ENCODE measurements at places on chromosomes 1 and 21.

DNA sequence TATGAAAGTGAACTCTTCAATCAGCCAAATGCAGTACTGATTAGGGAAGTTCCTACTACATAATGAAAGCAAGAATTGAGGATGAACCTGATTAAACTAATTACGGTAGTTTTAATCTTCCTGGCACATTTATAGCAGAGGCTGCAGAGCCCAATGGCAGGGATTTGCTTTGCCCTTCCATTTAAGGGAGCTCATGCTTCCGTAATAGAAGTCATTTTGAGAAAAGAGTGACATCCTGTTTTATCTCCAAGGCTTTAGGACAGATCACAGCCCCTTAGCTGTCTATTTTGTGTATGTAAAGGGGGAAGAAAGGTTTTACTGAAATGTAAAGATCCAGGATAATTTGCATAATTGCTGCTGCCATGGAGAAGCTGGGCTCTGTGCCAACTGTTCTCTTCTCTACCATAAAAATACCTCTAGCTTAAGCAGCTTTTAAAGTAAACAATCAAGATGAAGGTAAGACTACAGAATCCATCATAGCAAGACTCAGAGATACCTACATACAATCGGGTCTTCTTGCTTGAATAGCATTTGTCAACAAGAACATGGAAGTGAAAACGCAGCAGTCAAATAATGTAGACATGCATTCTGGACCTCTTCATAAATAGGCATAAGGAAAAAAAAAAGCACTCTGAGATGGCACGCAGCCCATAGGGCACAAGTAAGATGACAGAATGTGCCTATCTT, 62.5 kb downstream of the ASH1L start:
- no peak for DNase-seq

DNA sequence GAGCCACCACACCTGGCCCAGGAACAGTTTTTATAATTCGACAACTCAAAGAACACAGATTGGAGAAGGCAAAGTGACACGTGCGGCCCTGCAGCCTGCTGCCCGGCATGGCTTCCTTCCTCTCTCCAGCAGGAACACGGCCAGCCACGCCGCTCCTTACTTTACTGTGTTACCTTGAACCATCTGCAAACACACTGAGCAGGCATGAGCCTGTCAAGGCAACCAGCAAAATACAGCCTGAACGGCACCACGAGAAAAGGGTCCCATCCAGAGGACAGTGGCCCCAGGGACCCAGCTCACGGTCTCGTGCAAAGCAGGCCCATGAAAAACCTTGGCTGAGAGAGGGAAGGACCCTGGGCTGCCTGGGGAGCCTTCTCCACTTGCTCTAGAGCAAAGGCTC, 38.8 kb downstream of the NPHP4 start:
- DNase-seq = no peak

- no peak for DNase-seq
Observed at GRCh38 chr21:34351786-34352241, 12.0 kb upstream of the KCNE2 start.

GRCh38 chr1:36821386-36821785, 212.9 kb downstream of the GRIK3 start:
- DNase-seq = no peak

DNA sequence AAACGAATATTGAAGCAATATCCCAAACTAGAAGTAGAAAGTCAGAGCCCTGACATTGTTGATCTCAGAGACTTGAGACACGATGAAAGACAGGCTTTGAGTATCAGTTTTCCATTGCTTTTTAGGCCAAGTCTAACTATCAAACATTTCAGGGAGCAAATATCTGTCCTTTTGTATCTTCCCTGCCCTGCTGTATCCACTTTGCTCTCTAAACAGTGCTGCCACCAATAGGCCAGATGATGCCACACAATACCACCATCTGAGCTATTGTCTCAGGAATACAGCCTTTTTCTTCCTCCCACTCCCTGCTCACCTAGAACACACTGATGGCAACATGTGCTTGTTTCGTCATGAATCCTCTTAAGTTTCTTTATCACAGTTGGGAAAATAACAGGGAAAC, 62.6 kb upstream of the SPAG17 start:
- DNase-seq = no peak

- DNase-seq = no peak
Observed at GRCh38 chr1:146039844-146040194, 18.3 kb upstream of the HJV start.

DNA sequence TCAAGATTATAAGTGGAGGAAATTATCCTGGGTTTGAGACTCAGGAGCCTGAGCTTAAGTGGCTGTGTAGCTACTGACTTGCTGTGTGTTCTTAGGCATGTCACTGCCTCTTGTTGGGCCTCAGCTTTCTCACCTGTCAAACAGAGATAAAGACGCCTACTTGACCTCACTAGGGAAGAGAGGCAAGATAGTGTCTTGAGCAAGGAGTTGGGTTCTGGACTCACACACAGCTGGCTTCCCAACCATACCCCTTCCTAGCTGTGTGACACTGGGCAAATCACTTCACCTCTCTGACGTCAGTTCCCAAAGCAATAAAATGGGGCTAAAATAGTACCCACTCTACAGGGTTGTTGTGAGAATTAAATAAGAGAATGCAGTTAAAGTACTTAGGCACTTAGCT, 11.6 kb upstream of the EPB41 start:
- DNase-seq = no peak

DNA sequence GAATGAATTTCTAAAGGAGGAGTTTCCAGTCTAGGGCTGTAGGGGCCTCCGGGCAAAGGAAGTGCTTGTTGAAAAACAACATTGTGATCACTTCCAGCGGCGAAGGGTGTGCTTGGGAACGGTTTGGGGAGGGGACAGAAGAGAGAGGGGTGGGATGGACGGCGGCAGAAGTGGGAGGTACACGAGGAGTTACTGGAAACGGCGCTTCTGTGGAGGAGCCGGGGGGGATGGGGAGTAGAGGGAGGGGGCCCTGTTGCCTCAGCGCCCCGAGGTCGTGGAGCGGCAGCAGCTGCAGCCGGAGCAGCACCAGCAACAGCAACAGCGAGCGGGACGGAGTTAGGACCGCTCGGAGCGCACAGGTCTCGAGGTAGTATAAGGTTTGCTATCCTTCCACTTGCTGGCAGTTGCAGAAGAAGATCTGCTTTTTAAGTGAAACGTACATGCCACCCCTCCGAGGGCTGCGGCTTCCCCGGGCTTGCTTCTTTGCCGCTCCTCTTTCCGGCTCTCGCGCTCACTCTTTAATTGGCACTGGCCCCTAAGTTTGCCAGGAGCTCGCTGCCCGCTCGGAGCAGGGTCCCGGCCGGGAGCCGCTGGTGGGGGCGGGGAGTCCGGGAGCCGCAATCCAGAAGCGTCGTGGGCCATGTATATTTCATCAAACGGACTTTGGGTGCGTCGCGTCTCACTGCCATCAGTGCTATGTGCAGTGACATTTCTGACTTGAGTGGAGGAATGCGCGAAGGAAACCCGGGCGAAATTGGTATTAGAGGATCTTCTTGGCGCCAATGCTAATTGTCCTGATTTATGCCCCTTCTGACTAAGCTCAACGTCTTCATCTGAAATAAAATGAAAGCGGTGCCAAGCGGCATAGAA, 771 bp upstream of the NTNG1 start:
- no peak for DNase-seq

DNA sequence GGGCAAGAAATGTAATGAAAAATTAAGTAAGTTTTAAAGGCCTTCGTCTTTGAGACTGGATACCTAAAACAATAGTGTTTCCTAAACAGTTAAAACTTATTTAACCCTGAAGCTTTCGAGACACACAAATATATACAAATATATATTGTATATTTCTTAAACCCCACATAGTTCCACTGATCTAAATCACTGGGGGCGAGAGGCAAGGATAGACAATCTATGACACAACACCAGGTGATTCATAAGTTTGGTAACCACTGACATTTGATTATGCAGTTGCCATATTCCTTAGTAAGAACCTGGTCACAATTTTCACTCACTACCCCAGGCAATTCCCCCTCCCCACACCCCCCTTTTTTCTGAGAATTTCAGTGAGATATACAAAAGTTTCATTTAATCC, 55.3 kb upstream of the BOLA1 start:
- peak; percentile 24 for DNase-seq

DNA sequence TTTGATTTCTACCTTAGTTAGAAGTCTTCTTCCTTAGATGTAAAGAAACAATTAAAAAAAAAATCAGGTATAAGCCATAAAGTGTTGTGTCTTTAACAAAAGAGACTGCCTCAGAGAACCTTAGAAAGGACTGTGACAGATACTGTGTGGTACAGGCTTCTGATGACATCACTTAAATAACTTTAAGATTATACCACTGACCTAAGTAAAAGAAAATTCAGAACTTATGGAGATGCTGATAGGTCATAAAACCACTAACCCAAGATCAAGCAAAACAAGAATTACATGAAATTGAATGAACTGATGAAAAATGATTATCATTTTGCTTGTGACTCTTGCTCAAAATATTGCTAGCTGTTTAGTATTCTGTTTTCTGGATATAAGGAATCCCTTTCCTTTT, 220.8 kb downstream of the NRIP1 start:
- DNase-seq = no peak

GRCh38 chr1:58699011-58699762, 675 bp downstream of the MYSM1 start:
- no peak for DNase-seq

DNA sequence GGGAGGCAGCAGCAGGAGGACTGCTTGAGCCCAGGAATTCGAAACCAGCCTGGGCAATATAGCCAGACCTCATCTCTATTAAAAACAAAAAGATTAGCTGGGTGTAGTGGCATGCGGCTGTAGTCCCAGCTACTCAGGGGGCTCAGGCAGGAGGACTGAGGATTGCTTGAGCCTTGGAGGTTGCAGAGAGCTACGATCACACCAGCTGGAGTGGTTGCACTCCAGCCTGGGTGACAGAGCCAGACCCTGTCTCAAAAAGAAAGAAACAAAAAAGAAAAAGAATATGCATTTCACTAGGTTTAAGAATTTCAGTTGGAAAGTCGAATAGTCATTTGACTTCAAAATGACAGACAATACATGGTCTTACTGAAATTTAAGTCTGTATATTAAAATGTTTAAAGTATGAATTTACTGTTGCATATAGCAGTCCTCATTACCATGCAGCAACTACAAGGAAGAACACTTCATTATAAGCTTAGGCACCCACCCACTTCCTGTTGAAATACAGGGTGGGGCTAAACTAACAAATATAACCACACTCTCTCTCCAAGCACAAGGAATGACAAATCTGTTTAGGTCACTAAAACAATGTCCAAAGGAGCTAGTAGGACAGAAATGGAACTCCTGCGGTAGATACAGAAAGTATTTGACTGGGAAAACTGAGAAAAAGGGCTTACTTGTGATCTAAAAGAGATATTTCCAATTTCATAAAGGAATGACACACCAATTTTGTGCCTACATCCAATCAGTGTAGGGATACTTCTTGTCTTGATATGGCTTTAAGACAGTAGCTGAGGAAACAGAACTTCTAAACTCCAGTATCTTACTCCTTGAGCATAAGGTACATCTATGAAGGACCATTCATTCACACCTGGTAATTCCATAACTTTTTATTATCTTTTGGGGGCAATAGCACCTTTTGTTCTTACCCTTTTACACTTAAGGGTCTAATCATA, 44.1 kb downstream of the GPR3 start:
- no peak for DNase-seq

GRCh38 chr1:211830055-211830327, 572 bp downstream of the LPGAT1 start:
- no peak for DNase-seq

DNA sequence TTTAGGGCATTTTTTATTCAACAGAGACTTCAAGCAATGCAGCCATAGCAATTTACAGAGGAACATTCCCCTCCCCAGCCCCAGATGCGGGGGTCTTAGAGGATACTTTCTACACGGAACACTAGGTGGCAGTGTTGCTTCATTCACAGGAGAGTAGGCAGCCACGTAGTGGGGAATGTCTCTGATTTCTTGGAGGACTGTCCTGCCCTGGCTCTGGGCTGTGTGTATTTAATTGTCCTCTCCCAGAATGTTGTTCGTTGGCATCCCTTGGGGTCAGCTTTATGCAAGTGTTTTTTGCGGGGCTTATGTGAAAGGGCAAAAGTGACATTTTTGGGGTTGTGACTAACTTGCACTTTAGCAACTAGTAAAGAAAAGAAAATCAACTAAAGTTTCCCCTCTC, 96.9 kb downstream of the PAPPA2 start:
- no peak for DNase-seq

DNA sequence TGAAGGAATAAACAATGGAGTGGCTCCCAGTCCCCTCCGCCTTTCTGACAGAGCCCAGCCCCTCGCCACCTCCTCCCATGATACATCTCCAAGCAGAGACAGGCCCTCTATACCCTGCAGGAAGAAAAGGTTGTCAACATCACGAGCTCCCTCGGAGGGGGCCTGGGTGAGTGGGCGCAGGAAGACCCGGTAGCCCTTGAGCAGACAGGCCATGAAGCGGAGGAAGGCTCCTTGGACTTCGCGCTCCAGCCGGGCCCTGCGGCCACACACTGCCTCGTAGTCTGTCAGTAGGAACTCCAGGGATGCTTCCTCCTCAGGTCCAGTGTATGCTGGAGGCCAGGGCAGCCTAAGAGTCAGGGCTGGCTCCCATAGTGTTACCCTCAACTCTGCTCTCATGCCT, 7.0 kb downstream of the DENND4B start:
- no peak for DNase-seq

DNA sequence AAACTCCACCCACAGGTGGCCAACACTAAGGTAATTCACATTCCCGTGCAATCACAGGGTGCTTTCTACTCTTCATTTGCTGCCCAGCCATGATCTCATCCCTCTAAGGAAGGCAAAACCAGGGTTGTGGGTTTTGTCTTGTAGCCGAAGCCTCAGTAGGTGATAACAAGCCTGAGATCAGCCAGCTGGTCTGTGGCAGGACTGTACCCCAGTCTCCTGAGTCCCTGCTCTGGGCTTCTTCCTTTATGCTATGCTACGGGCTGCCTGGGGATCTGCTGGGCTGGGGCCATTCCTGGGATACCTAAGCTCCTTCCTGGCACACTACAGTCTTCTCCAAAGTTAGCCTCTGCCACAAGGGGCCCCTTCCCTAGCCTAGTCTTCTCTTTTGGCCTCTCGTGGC, 9.8 kb downstream of the PPFIA4 start:
- DNase-seq = no peak

GRCh38 chr1:192588546-192588945, 13.0 kb downstream of the RGS1 start:
- no peak for DNase-seq

DNA sequence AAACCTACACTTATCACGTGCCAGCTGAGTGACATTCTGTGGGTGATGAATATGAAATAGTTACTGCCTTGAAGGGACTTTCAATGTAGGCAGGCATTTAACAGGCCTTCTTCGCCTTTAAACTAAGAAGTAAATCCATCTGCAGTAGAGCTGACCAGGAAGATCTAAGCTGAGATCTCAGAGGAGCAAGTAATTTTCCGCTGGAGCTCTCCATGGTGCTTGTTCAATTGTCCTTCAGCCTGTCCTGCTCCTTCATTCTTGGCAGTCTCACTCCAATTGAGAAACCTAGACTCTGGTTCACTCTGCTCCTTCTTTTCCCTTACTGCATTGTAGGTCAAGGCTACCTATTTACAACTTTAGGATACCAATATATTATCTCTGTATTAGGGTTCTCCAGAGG, 183.5 kb downstream of the HMCN1 start:
- no peak for DNase-seq

All from T-helper 2 cell treated with Interferon-gamma antibody and Interleukin-4, amounts not matched to agents 5 μg/mL and 100 μg/mL, for 36 hours (primary cell).